ENCODE measurements at places on chromosomes 6 and 20.

- DNase-seq, result no peak
Measured at GRCh38 chr20:57167971-57168701, 98.3 kb downstream of the BMP7 start.

GRCh38 chr20:62367633-62368391 lies 700 bp upstream of the LAMA5 start:
- no peak for DNase-seq

DNA sequence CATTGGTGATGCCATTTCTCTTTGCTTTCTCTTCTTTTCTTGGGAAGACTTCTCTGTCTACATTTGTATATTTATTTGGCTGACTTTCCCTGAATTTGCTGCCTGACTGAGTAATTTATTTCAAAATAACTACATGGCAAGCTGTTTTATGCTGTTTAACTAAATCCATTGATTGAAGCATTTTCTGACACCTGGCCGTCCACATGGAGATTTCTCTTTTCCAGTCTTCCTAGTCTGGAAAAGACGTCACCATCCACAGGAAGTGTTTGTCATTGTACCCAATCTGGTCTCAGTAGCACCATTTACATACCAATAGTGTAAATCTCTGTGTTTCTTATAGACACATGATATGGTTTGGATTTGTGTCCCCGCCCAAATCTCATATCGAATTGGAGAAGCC lies 9.2 kb upstream of the MAS1L start:
- DNase-seq, result no peak

- DNase-seq, result no peak
Measured at GRCh38 chr6:56475736-56476457, 166.8 kb downstream of the DST start.

DNA sequence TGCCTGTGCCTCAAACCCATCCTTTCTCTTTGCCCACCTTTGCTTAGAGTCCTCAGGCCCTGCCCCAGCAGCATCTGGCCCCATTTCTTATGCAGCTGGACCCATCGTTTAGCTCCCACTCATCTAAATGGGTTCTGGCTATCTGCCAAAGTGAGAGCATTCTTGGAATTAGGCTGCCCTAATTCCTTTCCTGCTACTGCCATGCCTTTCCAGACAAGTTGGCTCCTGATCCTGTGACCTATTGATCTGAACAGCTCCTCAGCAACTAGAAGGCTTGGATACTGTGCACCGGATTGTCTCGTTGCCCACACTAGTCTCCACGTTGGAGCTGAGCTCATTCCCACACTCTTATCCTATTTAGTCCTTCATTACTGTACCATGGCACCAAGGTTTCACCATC lies 22.9 kb downstream of the DZANK1 start:
- DNase-seq, result no peak

DNA sequence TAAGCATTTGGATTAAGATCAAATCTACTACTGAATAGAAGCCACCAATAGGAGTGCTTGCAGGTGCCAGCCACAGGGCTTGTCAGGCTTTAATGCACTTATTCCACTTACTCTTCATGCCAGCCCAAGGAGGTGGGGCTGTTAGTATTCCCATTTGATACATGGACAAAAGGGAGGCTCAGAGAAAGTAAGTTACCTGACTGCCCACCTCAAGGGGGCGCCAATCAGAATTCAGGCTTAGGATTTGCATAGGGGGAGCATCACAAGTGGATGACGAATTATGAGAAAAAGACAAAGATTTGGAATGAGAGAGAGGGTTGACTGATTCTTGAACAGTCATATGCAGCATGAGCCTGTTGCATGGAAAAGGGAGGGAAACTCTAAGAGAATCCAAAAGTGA lies 188.4 kb upstream of the TSHZ2 start:
- DNase-seq, result no peak

DNA sequence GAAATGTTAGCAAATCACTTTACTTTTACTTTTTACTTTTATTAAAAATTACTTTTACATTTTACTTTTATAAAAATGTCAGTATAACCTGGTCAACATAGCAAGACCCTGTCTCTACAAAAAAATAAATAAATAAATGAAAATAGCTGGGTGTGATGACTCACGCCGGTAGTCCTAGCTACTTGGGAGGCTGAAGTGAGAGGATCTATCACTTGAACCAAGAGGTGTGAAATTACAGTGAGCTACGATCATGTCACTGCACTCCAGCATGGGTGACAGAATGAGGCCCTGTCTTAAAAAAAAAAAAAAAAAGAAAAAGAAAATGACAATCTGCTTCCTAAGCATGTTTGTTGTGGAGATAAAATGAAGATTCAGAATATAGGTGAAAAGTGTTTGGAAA lies 31.0 kb upstream of the FBXO30 start:
- DNase-seq, result no peak

GRCh38 chr6:11067348-11067747 lies 23.2 kb upstream of the ELOVL2 start:
- DNase-seq, result no peak

GRCh38 chr20:61802721-61803311 lies 262.9 kb downstream of the TAF4 start:
- DNase-seq, result no peak

DNA sequence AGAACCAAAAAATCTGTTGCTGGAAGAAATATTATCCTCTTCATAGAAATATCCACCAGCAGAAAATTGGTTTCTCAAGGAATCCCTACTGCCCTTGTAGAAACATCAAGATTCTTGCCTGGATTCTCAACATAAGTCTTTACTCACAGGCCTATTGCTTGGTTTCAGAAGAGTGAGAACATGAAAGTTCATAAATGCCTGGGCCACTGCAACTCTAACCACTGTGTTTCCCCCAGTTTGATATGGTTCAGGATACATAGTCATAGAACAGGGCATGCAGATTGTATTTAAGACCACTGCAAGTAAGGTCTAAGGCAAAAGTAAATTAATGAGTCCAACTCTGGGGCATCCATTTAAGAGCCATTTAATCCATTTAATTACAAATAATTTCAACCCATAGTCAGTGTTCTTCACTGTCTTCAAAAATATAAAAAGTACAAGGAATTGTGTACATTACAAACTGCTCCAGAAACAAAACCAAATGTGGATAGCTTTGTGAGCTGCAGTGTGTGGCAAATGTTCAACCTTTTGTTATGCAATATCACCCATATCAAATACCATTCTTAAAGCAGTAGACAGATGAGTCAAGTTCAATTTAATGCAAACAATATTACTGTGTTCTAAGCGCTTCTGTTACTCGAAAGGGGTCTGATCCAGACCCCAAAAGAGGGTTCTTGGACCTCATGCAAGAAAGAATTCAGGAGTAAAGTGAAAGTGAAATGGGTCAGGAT lies 83.3 kb downstream of the OPRM1 start:
- DNase-seq, result no peak

DNA sequence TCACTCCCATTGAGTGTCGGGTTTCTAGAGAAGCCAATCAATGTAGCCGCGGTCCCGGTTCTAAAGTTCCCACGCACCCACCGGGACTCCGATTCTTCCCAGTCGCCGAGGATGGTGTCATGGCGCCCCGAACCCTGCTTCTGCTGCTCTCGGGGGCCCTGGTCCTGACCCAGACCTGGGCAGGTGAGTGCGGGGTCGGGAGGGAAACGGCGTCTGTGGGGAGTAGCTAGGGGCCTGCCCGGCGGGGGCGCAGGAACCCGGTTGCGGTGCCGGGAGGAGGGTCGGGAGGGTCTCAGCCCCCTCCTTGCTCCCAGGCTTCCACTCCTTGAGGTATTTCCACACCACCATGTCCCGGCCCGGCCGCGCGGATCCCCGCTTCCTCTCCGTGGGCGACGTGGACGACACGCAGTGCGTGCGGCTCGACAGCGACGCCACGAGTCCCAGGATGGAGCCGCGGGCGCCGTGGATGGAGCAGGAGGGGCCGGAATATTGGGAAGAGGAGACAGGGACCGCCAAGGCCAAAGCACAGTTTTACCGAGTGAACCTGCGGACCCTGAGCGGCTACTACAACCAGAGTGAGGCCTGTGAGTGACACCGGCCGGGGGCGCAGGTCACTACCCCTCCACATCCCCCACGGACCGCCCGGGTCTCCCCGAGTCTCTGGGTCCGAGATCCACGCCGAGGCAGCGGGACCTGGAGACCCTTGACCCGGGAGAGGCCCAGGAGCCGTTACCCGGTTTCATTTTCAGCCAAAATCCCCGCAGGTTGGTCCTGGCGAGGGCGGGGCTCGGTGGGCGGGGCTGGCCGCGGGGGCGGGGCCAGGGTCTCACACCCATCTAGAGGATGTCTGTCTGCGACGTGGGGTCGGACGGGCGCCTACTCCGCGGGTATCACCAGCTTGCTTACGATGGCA lies 35.2 kb upstream of the HLA-G start:
- peak; percentile 57 for DNase-seq

DNA sequence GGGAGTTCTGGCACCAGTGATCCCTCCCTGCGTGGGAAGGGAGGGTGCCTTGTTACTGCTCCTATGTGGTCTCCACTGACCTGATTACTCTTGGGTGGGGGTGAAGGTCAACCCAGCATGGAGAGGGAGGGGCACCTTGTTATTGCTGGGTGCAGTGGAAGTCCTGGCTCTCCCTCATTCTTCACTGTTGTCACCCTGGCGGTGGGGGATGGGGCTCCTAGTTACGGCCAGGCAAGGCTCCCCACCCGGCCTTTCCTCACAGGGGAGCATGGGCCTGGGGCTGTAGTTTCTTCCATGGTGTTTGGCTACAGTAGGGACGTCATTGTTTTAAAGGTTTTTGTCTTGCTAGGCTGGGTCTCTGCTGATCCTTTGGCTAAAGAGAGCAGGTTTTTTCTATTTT lies 40.8 kb downstream of the PACSIN1 start:
- no peak for DNase-seq

GRCh38 chr6:56902641-56903464 lies 52.1 kb upstream of the BEND6 start:
- no peak for DNase-seq

DNA sequence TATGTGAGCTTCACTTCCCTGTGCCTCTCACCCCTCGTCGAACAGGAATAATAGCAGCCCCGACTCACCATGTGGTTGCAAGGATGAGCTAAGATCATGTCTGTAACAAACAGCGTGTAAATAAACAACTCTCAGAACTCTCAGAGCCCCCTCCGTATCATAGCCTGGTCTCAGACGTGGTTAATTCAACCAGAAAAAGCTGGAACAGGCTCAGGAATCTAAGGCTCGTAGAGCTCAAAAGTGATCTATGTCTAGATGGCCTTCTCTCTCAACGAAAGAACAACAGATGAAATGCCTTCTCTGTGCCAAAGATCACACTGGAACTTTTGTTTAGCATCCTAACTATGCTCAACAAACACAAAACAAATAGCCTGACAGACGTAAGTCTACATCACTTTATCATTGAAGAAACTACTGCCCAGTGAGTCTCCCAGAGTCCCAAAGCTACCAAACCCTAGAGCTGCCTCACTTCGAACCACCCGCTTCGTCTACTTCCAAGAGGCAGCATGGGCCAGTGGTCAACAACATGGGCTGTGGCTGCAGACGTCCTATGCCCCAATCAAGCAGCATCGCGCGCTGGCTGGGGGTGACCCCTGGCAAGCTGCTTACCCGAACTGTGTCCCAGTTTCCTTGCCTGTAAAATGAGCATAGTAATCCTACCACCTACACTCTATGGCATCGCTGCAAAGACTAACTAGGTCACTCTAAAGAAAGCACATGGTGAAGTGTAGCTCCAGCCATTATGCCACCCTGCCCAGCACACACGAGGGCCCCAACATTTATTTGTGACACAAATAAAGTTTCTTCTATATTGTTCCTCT lies 35.1 kb downstream of the NFATC2 start:
- DNase-seq, result no peak

- DNase-seq, result no peak
Measured at GRCh38 chr6:132736239-132736638, 21.5 kb downstream of the VNN2 start.

DNA sequence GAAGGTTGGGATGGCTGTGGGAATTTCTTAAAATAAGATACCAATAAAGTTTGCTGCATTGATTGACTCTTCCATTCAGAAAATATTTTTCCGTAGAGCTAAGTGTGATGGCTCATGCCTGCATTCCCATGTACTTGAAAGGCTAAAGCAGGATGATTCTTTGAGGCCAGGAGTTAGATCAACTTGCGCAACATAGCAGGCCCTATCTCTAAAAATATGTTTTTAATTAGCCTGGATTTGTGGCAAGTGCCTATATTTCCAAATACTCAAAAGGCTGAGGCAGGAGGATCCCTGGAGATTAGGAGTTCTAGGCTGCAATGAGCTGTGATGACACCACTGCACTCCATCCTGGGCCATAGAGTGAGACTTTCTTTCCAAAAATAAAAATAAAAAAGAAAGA lies 431.2 kb upstream of the PTCHD4 start:
- no peak for DNase-seq

GRCh38 chr6:6559994-6560570 lies 28.4 kb upstream of the LY86 start:
- DNase-seq, result no peak

GRCh38 chr6:31737991-31738979 lies 1.5 kb upstream of the MSH5 start:
- DNase-seq, result no peak

GRCh38 chr20:40686434-40686882 lies 2.6 kb downstream of the MAFB start:
- DNase-seq, result no peak

GRCh38 chr20:32792316-32792715 lies 27.4 kb upstream of the MAPRE1 start:
- no peak for DNase-seq

DNA sequence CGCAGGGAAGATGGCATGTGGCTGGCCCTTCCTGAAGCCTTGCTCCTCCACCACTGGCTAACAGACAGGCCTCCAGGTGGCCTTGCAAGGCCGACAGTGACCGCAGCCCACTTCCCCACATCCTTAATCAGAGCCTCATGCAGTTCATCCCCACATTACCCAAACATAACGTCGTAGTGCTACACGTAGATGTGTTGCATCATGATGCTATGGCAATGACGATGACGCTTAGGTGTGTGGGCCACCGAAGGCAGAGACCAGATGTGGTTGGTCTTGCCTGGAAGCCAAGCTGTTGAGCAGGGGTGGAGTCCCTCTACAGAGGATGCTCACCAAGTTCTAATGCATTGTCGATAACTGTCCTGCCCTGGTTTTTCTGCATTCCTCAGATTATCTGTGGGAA lies 5.6 kb downstream of the CD93 start:
- DNase-seq, result no peak

DNA sequence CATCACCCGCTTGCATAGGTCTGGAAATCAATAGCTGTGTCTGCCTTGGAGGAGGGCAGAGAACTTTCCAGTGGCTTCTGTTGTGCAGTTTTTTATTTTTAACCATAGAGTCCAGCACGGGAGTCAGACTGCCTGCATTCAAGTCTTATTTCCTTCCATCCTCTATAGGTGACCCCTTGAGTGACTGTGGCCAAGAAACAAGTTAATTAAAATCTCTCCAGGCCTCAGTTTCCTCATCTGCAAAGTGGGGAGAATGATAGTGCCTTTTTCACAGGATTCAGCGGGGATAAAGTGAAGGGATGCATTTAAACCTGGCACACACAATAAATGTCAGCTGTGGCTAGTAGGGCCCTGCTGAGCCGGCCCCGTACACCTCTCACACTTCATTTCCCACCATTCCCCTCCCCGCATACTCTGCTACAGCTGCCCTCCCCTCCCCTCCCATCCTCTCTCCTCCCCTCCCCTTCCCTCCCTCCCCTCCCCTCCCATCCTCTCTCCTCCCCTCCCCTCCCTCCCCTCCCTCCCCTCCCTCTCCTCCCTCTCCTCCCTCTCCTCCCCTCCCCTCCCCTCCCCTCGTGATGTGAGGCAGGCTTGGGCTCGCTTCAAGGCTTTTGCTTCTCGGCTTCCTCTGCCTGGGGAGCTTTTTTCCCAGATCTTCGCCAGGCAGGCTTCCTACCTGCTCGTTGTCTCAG lies 150.5 kb downstream of the TFAP2C start:
- no peak for DNase-seq
